ENCODE measurements at places on chromosomes 7 and 10.

DNA sequence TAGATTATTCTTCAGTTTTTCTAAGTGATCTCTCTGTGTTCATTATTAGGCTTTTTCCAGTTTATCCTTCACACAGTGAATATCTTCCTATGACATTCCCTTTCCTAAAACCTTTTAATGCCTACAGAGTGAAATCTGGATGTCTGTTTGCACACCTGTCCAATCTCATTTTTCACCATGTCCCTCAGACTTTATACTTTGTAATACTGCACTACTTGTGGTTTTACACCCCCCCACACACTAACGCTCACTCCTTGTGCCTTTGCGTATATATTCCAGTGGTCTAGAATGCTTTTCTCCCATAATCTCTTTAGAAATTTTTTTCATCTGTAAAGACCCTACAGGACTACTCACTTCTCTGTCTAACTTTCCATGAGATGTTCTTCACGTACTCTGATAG is 98.2 kb downstream of the EXOC6 start:
- DNase-seq = no peak

DNA sequence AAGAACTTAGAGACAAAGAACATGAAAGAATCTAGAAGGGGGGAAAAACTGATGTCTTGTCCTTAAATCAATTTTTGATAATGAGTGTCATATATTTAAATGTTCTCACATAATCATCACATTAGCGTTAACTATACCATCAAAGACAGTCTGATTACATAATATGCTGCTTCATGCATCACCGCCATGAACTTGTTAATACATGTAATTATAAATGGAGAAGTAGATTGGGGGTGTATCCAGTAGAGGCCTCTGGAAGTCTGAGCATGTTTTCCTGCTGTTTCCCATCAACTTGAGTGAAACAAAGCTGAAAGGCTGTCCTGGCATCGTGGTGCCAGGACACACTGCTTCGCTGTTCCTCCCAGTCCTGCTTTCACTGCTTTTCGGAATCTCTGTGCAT is 48.2 kb downstream of the PRLHR start:
- no peak for DNase-seq

- no peak for DNase-seq
Observed at GRCh38 chr10:5806745-5807144, 6.5 kb downstream of the GDI2 start.

GRCh38 chr10:44306147-44306710 is 78.7 kb downstream of the CXCL12 start:
- DNase-seq = no peak

GRCh38 chr10:131083915-131084790 is 227.4 kb downstream of the TCERG1L start:
- no peak for DNase-seq

- DNase-seq = no peak
Observed at GRCh38 chr10:75569506-75569905, 138.1 kb downstream of the LRMDA start.

- DNase-seq = no peak
Observed at GRCh38 chr10:121303287-121303890, 294.9 kb downstream of the FGFR2 start.

DNA sequence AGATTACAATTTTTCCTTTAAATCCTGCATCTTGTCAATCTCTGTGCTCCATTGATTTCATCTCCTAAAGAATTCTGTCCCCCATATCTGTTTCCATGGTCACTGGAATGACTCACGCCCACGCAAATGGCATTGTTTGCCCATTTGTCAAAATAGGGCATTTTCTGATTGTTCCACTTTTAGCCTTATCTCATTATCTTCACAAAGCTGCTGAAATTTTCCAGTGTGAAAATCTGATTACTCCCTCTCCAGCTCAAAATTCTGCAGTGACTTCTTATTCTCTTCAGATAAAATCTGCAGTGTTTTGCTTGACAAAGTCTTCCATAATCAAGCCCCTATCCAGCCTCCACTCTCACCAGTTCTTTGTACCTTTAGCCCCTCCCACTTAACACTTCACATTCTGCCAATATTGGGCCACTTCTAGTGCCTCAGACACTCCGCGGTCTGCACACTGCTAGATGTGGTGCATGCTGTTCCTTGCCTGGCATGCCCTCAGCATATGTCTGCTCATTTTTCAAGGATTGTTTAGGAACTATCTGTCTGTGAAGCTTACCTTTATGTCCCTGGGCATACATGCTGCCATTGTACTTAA is 33.9 kb upstream of the CTTNBP2 start:
- no peak for DNase-seq

GRCh38 chr10:29140991-29141390 is 147.9 kb upstream of the LYZL1 start:
- DNase-seq = no peak

DNA sequence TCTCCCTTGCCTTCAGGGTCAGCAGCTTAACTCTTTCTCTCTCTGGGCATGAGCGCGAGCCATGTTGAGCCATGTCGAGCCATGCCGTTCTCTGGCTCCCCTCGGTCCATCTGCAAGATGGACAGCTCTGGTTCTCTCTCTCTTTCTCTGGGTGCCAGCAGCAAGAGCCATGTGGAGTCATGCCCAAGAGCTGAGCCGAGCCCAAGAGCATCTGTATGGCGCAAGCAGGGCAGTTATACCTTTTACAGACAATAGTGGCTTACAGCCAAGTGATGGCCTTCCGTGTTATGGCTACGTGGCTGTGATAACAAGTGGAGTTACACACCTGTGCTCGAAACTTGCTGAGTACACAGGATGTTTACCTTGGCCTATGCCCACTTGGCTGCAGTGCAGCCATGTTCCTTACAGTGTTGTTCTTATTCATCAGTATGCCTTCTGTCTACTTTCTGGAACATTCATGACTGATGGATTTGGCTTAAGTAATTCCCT is 327.7 kb downstream of the GLRX3 start:
- no peak for DNase-seq

- DNase-seq = no peak
Observed at GRCh38 chr7:118281196-118281595, 56.7 kb downstream of the ANKRD7 start.

DNA sequence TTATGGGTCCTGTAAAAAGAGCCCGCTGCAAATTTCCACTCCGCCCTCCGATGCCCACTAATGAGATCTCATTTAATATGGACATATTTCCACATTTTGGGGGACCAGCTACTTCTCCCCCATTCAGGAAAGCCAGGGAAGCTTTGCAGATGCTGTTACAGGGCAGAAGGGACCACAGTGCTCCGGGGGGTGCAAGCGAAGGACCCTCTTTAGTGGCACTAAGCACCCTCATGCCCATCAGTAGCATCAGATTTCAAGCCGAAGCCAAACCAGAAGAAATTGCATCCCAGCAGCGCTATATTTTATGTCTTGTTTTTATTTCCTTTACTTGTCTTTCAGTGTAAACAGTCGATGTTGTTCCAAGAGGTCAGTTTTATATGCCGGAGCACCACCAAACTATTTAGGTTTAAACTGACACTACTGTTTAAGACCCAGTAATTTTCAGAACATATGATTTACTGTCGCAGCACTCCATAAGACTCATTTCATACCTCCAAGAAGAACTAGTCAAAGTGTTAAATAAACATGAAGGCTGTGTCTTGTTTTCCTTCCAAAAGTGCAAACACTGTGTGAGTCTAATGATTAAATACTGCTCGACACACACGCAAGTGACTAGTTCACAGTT is 122.2 kb upstream of the MGMT start:
- DNase-seq = no peak
